ENCODE measurements at places on chromosomes 11 and 22.

DNA sequence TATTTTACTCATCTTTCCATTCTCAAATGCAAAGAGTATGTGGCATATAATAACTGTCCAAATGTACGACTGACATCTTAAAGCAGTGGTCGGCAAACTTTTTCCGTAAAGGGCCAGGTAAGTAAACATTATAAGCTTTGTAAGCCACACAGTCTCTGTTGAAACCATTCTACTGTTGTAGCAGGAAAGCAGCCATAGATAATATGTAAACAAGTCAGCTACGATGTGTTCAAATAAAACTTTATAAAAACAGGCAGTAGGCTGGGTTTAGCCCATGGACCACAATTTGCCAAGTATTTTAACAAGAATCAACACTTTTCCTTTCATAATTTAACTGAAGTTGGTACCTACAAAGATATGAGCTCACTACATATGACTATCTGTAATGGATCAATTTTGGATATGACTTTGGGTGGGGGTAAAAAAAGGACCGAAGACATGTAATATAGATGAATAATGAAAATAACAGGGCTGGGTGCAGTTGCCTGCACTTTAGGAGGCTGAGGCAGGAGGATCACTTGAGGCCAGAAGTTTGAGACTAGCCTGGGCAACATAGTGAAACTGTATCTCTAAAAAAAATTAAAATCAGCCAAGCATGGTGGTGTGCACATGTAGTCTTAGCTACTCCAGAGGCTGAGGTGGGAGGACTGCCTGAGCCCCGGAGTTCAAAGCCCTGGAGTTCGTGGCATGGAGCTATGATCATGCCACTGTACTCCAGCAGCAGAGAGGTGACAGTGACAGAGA lies 5.7 kb downstream of the RDX start:
- DNase-seq: no peak

DNA sequence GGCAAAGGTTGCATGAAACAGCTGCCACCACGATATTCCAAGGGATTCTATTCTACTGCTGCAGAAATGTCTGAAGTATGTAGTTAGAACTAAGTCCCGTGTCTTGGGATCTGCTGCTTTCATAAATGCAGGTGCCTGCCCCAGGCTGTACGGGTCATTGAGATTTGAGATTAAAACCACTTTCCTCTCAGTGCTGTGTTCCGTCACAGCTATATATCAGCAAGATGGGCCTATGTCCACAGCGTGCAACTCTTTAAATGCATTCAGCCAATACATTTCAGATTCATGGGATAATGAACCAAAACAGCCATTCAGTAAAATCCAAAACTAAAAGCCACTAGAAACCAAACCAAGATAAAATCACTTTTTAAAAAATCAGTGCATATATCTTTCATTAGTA lies 107.3 kb upstream of the LUZP2 start:
- no peak for DNase-seq

GRCh38 chr11:8034106-8034585 lies 46.9 kb upstream of the TUB start:
- no peak for DNase-seq

DNA sequence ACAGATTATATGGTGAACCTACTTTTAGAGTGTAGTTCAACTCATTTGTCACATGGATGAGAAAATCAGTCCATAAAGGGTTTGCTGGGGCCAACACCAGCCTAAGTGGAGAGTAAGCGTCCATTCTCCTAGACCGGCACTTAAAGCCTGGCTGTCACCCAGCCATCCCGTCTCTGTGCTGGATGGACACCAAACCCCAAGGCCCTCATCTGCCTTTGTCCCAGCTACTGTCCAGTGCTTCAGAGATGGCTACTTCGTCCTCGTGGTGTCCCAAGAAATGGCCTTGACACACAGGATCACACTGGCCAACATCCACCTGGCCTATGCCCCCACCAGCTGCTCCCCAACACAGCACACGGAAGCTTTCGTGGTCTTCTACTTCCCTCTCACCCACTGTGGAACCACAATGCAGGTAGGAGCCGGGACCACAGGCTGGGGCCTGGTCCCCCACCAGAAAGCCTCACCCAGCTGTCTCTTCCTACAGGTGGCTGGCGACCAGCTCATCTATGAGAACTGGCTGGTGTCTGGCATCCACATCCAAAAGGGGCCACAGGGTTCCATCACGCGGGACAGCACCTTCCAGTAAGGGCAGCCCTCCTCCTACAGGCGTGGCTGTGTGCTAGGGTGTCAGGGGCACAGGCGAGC lies 3.5 kb downstream of the ZP1 start:
- DNase-seq: no peak

DNA sequence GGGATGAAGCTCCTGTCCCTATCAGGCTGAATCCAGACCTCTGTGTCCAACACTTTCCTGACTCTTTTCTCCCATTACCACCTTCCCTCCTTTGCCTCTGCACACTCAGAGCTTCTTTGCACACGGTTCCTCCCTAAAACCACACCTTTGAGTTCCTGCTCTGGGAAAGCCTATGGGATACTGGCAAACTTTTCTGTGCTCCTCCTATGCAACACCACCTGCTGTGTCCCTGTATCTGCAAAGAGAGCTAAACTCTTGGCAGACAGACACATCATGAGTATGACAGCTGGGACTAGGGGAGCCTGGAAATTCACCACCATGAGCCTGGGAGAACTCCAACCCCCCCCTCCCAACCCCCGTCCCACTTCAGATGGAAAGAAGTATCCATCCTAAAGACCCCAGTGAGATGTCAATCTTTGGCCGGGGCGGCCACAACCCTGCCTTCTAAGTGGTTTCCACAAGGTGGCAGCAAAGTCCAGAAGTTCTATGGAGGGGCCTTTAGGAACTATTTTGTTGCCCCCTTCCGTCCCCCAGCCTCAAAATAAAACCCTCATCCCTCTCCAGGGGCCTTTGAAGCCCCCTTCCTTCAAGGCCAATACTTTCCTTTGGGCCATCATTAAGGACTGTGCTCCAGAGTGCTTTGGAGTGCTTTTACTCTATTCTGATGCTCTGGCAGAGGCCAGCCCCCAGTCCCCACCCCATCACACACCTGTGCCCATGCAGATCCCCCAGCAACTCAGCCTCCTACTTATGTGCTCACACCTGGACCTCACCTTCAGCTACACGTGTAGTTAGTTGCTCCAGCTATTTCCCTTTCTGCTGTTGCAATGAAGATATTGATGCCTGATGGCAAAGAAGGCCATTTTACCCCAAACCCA lies 19.4 kb downstream of the HTR3A start:
- DNase-seq: no peak

DNA sequence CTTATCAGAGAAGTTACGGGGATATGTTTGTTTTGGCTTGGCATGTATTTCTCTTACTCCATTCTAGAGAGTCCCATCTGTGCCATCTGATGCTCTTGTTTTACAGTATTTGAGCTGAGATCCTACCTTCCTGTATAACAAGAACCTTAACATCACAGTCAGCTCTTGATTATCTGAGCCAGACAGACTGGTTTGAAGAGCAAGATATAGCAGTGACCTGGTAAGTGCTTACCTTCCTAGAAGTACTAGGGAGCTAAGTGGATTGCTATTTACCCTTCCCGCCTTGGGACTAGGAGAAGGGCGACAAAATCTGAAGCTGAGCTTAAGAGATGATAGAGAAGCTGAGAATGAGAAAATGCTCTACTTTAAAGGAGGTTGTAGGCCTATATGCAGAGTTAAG lies 235.3 kb downstream of the CSNK2A3 start:
- DNase-seq: no peak

GRCh38 chr11:114440121-114440860 lies 1.0 kb downstream of the REXO2 start:
- peak; percentile 77 for DNase-seq

DNA sequence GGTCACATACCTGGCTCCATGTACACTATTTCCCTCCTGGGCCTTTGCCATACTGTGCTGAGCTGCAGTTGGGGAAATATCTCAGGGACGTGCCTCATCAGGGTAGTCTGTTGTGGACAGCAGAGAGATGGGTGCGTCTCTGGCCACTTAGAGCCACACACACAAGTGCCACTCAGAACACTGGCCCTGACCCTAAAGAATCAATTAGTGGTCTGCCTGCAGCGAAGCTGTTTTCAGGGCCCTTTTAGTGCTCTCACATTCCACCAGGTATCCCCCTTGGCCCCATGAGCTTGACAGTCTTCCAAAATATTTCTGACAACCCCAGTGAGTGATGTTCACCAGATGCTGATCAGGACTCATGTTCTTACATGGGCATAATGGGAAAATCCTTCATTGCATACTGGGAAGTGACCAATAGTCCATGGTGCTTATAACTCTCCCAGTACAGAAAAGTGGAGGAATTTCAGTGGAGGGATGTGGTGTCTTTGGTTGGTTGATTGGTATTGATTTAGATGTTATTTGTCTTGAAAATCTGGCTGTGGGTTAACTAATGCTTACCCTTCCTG lies 66.1 kb downstream of the ME3 start:
- no peak for DNase-seq

DNA sequence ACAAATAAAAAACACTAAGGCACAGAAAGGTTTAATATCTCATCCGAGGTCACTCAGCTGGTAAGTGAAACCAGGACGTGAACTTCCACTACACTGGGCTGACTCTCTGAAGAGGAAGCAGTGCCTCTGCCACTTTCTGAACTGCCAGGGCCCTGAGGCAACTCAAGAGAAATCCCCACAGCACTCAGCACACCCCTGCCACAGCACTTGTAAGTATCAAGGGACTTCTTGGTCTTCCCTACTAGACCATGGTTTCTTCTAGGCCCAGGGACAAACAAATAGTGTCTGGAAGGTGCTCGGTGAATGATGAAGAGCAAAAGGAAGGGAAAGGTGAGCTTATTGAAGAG lies 49.7 kb downstream of the RPL27A start:
- DNase-seq: no peak

DNA sequence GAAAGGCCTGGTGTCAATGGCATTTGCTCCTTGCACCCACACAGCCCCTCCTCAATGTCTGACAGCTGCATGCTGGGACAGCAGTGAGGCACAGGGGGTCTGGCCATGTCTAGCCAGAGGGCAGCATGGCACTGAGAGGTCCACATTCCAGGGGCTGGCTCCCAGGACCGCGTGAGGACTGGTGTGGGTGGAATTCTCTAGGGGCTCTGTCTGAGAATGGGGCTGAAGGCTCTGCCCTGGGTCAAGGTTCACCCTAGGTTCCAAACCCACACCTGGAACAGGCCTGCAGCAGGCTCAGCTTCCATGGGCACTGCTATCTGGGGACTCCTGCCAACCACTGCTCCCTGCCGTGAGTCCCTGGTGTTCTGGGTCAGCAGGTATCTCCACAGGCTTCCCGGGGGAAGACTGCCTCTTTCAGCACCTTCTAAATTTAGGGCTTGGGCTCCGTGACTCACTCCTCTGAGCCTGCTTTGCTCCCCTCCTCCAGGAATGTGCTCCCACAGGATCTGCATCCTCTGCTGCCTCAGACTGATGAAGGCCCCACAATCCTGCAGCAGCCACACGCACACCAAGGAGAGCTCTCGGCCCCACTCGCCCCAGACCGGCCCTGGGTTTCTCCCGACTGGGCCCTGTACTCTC lies 4.2 kb downstream of the STARD10 start:
- peak; percentile 23 for DNase-seq

DNA sequence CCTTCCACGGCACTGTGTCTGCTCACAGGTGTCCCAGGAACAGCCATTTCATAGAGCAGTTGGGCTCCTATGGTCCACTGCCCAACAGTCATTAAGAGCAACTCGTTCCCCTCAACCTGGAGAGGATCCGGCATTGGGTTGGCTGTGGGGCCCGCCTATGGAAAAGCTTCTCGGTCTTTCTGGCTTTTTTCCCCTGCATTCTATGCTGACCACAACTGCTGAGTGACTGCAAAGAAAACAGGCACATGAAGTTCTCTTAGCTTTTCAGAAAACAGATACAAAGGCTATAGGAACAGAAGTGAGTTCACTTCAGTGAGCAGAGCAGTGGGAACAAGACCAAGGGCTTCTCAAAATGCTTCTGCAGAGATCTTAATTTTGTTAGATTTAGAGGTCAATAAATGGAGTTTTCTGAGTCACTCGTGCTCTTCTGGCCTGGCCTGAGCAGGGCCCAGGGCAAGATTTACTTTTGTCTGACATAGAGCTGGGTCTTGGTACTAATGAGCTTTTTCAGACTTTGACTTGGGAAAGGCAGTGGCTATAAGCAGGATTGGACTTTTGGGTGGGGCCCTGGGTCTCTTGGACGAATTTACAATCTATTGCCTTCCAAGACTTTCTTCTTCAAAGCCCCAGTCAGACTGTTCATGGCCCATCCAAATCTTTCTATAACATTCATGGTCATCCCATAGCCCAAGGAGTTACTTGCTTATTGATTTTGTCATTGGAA lies 13.6 kb upstream of the APOL5 start:
- no peak for DNase-seq

- peak; percentile 2 for DNase-seq
Measured at GRCh38 chr11:37984991-37985390, 1387.0 kb upstream of the RAG2 start.

DNA sequence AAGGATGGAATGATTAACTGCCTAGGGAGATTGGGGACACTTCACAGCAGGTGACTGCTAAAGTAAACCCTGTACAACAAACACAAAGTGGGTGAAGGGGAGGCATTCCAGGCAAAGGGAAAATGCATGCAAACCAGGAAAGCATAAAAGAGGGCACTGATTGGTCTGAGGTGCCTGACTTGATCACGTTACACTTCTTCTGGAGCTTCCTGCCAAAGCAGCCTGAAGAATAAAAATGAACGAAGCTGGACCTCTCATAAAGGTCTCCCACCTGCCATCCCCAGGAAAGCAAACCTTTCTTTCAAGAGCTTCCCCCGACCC lies 46.7 kb upstream of the SCUBE2 start:
- DNase-seq: no peak

GRCh38 chr11:31810779-31811647 lies at the start of gene PAX6:
Gene PAX6 (minus strand): TSS chr11:31811322. CDS start chr11:31806411, 4,911 bp downstream.
- peak; percentile 14 for DNase-seq

GRCh38 chr11:61885166-61885778 lies 6.1 kb downstream of the FADS3 start:
- no peak for DNase-seq

DNA sequence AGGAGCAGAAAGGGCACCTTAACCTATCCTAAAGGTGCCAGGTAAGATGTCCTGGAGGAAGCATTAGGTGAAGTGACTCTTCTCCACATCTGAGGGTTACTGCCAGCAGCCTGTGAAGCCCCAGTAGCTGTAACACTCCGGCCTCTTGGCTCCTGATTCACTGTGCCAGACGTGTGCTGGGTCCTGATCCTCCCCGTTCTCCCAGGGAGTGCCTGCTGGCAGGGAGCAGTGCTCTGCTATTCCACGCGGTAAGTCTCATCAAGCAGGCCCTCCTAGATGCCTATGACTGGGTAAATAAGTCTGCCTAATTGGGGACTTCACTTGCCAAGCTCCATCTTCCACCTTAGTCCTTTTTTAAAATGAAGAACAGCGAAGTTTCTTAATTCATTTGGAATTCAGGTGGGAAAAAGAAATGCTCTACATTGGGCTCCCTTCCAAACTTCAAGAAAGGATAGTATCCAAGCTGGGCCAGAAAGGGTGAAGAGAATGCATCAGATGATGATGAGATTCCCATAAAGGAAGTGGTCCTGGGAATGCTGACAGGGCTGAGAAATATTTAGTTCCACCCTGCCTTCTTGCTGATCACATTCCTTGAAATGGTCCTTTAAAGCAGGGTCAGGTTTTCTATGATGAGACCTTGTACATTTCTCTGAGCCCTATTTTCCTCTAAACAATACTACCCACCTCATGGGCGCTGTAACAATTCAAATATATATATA lies 188.0 kb downstream of the MAML2 start:
- DNase-seq: peak; percentile 62

All from fibroblast of villous mesenchyme (primary cell).